ENCODE measurements at places on chromosomes 7 and 10. TPM values are rescaled to one million over a fixed set of nuclear protein-coding genes. Genes with fewer than 3 reads are reported as not detected.

REPIN1 gene
- total RNA-seq = 228 TPM

FXYD4 gene
- total RNA-seq = not detected

CYP26C1 gene
- not detected for total RNA-seq

NYAP1 gene
- 2.8 TPM for total RNA-seq

OR2A42 gene
- total RNA-seq = not detected
